ENCODE measurements at places on chromosomes 5 and 9.
A peak's percentile ranks its signal among the peaks of the same experiment; 100 is the strongest.

DNA sequence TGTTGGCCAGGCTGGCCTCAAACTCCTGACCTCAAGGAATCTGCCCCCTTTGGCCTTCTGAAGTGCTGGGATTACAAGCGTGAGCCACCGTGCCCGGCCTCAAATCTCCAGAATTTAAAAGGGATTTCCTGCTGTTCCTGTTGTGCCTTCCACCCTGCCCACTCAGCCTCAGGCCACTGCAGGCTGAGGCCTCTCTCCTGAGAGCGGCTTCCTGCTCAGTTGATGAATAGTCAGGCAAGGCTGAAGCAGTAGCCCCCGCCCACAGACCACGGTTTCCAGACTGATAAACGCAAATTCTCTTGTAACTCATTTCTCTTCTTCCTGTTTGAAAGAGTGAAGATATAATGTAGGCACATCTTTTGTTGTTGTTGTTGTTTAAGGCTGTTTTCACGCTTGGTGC is 127.0 kb upstream of the PLCXD3 start:
- no peak for DNase-seq

- no peak for DNase-seq
Measured at GRCh38 chr5:56516035-56516434, 282.9 kb upstream of the ANKRD55 start.

DNA sequence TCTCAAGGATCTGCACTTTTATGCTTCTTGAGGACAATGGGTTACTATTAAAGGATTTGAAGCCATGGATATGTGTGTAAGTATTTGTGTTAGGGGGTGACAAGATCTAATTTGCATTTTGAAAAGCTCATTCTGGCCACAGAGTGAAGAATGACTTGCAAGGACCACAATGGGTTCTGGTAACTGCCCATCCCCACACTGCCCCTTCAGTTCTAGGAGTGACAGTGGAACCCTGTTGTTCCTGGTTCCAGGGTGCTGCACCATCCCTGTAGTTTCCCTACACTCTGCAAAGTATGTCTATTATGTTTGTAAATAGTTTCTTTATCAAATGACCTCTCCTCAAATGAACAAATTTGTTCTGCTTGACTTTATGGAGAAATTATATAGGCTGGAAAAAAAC is 9.7 kb upstream of the SPRY4 start:
- no peak for DNase-seq

GRCh38 chr5:14900693-14901461 is 29.3 kb upstream of the ANKH start:
- no peak for DNase-seq

DNA sequence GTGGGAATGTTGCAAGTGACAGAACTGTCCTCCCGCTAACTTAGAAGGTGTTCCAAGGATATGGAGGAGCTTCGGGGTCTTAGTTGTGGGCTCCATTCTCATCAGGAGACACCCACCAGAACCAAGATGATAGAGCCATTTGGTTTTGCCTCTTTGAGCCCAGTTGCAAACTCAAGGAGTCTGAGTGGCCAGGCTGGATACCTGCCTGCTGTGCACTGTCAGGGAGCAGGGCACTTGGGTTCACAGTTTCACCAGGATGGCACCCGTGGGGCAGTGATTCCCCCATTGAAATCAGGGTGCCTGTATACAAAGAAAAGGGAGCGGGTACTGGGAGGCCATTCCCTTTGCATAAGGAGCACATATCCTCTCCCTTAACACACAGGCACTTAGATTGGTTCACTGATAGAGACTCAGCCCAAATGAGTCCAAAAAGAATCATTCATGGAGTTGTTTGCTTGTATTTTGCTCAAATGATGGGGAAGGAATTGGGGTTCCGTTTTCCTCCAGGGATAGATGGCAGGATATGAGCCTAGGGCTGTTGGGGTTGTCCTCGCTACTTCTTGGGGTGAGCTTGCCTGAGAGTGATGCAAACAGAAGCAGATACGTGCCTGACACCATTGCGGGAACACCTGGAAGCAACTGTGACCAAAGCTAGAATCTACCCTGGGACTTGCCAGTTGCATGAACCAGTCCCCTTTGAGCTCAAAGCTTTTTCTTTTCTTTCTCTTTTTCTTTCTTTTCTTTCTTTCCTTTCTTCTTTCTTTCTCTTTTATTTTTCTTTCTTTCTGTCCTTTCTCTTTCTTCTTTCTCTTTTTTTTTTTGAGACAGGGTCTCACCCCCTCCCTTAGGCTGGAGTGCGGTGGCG is 1.3 kb upstream of the PRR7 start:
- no peak for DNase-seq

- no peak for DNase-seq
Measured at GRCh38 chr9:99577351-99577750, 244.3 kb upstream of the NR4A3 start.

DNA sequence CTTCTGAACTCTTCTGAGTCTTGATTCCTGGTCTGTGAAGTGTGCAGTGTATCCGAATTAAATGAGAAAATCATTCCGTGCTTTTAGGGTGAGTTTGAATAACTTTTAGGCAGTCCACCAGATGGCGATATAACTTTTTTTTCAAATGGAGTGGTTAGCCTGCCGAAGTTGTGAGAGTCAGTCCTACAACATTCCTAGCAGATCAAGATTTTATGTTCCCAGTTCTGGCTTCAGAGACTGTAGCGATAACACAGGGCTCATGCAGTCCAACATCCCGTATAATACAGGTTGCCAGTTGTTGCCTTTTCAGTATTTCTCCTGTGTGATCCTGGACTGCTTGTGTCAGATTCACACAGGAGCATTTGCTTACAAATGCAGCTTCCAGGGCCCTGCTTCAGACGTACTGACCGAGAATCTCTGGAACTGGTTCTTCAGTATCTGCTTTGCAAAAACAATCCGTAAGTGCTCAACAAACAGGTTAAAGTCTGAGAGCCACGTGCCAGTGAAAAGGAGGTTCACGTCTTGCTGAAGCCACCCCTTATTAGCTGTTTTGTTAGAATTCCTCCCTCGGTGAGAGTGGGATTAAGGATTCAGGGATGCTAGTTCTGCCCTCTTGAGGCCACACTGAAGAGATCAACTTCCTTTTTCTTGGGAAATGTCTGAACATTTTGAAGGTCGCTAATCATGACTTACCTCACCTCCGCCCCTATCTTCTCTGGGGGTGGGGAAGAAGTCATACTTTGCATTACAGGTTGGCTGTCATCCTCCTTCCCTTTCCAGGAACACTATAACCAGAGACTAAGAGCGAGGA is 22.8 kb downstream of the SMIM3 start:
- DNase-seq: peak; percentile 41

DNA sequence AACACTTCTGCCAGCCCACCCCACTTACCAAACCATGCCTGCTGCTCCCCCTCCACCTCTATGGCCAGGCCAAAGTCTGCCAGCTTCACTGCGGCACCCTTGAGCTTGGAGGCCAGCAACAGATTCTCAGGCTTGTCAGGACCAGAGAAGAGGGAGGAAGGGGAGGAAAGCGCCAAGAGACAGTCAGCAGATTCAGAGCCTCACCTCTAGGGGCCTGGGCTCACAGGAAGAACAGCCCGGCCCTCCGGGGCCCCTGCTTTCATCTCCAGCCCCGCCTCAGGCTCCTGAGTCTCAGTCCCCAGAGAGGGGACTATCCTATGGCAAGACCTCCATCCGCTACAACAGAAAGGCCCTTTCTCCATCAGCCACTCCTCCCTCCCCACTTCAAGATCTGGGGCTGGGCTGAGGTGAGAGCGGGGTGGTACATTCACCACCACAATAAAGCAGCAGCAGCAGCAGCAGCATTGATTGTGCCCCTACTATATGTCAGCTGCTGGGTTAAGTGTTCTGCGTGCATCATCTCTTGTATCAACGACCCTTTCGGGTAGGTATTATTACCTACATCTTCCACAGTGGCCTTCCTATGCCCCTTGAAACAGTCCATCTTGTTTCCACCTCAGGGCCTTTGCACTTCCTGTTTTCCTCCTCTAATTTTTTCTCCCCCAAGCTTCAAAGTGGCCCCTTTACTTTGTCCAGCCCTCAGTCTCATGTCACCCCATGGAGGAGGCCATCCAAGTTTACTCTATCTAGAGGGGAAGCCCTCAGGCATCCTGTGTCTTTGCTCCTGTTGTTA is 36.0 kb downstream of the CAMK2A start:
- no peak for DNase-seq

- DNase-seq: no peak
Measured at GRCh38 chr9:89835666-89836065, 230.9 kb downstream of the GADD45G start.

DNA sequence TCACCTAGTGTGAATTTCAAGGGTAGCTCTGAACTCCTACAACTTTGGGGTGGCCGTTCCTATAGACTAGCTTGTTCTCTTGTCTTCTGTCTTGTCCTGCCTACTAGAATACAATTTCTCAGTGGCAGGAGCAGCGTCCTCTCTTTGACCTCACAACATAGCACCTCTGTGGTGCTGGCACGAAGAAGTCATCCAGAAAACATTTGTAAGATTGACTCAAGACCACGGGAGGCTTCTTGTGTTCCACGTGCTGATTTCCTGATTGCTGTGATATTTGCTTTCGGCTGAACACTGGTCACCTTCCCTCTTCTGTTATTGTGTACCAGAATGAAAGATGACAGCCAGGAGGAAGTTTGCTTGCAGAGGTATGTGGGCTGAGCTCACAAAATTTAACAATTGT is 27.0 kb downstream of the SLC1A1 start:
- no peak for DNase-seq

DNA sequence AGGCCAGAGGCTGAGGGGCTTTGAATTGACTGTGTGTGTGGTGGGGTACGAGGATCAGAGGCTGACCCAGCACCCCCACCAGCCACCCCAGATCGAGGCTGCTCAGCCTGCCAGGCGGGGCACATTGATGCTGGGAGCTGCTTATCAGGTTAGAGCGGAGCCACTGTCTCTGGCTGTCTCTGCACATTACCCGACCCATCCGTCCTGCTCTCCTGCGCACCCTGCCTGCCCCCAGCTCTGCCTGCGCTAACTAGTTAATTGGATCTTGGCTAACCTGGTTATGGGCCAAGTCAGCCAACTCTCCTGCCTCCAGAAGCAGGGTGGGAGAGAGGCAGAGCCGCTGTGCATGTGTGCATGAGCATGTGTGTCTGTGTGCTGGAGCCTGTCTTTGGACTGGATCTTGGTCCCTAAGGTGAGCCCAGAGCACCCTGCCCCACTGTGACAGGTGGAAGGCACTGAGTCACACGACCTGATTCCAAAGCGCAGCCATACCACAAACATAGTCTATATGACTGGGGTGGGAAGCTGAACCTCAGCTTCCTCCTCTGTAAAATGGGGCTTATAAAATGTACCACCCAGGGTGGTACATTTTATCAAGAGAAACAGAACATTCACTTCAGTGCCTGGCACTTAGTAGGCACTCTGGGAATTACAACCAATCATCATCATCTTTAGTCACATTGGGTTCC is 39.7 kb downstream of the PCDH1 start:
- DNase-seq: no peak

DNA sequence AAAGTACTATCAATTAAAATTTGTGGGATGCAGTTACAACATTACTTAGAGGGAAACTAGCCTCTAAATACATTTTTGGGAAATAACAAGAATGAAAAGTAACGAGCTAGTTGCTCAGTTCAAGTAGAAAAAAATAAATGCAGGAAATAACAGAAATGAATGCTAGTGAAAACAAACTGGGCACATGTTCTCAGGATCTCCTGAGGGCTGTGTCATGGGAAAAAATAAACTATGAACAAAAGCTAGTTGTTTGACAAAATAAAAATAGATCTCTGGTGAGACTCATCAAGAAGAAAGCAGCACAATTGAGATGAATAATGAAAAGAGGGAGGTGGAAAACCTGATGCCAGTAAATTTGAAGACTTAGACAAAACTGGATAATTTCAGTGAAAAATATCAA is 16.3 kb downstream of the IDNK start:
- no peak for DNase-seq

GRCh38 chr5:145697251-145697990 is 137.7 kb downstream of the PRELID2 start:
- no peak for DNase-seq

GRCh38 chr5:149049371-149049781 is 13.5 kb downstream of the SH3TC2 start:
- DNase-seq: no peak

DNA sequence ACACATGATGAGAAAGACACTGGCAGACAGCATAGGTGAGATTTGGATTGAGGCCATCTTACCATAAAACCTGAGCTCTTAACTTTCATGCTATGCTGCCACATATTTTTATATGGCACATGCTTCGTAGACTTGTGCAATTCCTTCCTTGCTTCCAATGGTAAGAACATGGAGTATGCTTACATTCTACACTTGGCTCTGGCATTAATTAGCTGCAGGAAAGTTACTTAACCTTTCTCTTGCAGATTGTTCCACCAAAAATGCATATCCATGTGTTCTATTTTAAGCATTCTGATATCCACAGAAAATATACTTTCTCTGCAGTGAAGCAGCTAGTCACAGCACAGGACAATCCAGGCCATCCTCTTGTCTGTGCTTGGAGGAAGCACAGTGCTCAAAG is 119.4 kb downstream of the MPDZ start:
- DNase-seq: no peak

GRCh38 chr9:108469654-108470053 is 386.1 kb downstream of the ACTL7B start:
- no peak for DNase-seq

DNA sequence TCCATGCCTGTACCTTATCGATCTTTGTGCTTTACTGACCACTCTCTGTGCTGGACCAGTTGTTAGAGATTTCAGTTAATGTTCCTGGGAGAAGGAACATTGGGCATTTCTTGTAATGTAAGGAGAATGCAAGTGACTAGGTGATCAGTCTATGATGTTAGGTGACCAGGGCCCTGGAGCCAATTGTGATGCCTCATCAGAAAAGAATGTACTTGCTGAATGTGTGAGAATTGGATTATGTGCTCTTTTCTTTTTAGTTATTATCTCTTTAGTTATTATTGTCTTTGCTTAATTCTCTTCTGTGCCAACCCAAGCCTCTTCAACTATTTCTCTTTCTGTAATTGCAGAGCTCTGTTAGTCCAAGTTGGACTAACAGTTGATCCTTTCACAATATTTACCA is 92.9 kb downstream of the LRRC70 start:
- DNase-seq: no peak

DNA sequence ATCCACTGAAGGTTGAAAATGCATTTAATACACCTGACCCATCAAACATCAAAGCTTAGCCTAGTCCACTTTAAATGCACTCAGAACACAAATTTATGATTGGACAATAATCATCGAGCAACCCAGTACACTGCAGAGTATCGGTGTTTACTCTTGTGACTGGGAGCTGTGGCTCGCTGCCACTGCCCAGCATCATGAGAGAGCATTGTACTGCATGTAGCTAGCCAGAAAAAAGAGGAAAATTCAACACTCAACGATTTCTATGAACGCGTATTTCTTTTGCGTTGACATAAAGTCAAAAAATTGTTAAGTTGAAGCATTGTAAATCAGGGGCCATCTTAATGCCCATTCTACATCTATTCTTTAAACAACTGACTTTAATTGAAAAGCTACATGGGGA is 95.1 kb upstream of the CD180 start:
- peak; percentile 55 for DNase-seq
